NCI-H1048 (cell line): ENCODE measurements at places on chromosomes 3 and 15.

GRCh38 chr15:70179309-70179892 is 81.7 kb upstream of the TLE3 start:
- no peak for DNase-seq

GRCh38 chr3:4306091-4306490 is 2.9 kb downstream of the SETMAR start:
- no peak for DNase-seq

DNA sequence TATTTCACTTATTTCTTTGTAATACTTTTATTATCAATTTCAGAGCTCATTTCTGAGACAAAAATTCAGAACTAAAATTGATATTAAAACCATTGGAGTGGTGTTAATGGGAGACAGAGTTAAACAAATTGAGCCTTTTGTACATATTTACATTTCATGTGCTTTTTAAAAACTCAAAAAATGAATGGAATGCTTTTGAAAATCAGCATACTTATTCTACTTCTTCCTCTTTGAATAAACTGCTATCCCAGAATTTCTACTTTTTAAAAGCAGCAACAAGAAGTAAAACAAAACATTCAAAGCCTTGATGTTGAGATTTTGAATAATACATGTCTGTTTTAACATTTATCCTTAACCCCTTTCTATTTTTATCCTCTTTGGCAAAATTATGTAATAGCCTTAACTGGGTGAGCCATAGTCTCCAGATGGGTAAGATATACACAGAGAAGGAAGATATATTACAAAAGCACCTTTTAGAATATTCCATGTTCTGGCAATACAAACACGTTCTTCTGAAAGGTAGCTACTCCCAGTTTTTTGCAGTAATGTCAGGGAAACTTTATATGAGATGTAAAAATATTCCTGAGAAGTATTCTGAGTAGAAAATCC is 123.6 kb downstream of the MBNL1 start:
- DNase-seq = no peak

DNA sequence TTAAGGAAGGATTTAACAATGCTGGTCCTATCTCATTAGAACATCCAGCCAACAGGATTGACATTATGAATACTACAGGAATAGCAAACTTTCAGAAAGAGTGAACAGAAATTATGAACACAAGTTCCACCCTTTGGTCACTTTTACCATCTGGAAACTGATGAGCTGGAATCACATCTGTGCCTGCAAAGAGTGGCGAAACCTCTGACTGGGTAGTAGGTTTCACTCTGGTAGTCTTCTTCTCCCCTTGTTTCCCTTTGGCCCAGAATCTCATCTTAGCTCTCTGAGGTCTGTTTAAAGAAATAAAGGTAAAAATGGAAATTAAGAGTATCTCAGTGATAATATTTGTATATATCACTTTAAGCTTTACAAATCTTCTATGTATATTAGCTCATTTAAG is 73.1 kb downstream of the NR2E3 start:
- DNase-seq = no peak

GRCh38 chr15:79452244-79453051 is 20.3 kb downstream of the MINAR1 start:
- no peak for DNase-seq

DNA sequence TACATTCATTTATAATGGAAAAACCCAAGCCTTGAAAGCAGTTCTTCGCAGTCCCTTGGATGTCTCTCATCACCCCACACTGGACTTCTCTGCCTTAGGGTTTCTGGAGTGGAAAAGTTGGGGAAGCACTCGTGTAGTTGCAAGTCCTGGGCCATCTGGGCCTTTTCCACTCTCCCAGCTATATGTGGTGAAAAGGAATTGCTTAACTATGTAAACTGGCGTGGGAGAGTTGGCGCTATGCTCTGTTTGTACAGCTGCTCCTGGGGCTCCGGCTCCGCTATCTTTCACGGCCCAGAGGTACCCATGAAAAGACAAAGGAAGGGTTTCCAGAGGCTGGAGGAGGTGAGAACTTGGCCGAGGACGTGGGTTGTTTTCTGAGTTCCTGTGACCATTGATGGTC is 81.1 kb upstream of the MYZAP start:
- DNase-seq = no peak

DNA sequence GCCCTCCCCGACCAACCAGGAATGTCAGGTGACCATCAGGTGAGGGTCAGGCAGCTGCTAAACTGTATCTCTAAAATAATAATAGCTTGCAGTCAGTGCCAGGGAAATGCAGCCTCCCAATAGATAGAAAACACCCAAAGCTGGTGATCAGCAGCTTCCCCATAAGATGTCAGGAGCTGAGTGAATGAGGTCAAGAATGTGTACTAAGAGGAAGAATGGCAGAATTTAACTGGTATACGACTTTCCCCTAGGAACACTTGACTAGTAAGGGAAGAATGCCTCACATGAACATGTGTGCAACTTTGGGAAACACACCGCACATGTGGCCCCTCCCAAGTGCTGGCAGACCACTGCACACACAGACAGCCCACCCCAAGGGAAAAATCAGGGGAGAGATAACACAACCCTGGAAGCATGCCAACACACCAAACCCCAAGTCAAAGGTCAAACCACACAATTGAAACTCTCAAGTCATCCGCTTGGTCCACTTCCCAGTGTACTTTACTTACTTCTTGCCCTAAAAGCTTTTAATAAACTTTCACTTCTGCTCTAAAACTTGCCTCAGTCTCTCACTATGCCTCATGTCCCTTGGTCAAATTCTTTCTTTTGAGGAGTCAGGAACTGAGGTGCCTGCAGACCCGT is 806.5 kb downstream of the OTOL1 start:
- no peak for DNase-seq

- no peak for DNase-seq
Measured at GRCh38 chr3:187799942-187800641, 54.8 kb upstream of the BCL6 start.

- DNase-seq = no peak
Measured at GRCh38 chr3:116050311-116050915, 394.9 kb downstream of the LSAMP start.

GRCh38 chr3:101038393-101038792 is 45.2 kb upstream of the ABI3BP start:
- no peak for DNase-seq

DNA sequence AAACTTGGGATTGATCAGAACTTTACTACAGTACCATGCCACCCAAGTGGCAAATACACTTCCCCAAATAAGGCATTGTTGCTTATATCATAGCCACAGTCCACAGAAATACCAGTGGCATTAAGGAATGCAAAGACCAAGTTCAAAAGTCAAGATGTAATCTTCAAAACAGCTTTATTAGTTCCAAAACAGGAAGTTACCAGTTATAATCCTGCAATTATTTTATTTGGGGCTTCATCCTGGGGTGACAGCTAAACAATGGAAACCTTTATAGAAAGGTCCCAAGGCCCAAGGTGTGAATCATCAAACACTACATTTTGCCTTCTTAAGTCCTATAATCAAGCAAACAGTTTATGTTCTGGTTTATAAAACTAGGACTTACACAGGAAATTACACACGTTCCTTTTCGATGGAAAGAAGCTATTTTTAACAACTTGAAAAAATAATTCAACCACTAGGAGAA is 30.3 kb upstream of the RNF7 start:
- DNase-seq = no peak

DNA sequence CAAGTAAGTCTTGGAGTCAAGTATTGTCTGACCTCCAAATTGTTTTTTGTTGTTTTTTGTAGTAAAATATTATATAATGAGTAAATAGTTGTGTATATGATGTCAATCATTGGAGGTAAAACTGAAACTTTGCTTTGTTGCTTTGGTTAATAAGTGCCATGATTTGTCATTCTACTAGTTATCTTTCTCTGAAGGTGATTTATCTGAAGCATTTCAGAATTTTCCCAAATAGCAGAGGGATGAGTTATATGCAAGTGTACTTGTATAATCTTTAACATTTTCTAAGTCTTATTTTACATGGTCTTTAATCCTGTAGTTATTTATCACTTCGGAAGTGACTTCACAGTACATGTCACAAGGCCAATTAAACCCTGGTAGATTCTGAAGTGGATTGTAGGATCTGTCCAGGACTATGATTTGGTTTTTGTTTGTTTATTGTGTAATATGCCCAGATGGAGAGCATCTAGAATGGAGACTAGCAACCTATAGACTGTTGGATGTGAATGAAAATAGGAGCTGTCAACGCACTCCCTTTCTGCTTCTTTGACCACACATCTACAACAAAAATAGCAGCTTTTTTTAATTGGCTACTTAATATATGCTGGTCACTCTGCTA is 93.1 kb upstream of the SAMMSON start:
- no peak for DNase-seq

DNA sequence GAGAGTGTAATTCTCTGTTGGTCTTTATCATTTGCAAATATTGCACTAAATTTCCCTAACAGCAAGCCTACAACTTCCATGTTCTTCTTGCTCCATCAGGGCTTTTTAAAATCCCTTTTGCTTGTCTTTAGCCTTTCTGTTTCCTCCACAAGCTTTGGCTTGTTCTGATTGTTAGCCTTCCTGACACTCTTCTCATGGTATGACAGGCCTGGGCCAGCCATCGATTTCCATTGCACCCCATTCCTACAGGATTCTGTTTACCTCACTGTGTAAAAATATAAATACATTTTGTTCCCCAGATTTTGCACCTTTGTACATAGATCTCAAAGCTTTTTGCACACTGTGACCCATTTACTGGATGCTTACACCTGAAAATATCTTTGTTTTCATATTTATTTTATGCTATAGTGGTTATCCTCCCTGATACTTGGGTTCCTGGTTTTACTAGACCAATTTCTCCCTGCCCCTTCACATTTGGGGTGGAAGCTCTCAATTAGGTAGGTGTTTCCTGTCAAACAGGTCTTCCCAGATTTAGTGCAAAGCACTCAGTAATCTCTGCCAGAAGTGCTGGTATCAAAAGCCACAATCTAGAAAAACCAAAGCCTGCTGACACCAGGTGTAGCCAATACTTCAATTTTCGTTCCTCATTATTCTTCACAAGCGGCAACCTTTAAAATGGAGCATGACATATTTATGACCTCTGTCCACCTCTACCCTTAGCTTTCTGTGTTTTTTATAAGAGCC is 57.9 kb upstream of the PPP2R3A start:
- no peak for DNase-seq

DNA sequence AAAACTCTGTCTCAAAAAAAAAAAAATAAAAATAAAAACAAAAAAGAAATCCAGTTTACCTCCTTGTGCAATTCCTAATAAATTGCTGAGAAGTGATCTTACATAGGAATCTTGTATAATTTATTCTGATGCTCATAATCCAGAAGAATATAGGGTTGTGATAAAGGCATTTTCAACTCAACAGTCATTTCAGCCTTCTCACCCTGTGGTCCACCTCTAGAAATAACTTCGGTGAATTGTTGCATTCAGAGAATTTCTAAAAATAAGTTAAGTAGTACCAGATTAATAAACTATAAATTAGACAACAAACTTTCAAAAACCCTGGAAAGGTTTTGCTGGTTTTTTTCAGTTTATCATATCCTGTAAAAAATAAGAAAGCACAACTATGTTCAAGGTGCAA is 20.2 kb downstream of the RAF1 start:
- DNase-seq = no peak

DNA sequence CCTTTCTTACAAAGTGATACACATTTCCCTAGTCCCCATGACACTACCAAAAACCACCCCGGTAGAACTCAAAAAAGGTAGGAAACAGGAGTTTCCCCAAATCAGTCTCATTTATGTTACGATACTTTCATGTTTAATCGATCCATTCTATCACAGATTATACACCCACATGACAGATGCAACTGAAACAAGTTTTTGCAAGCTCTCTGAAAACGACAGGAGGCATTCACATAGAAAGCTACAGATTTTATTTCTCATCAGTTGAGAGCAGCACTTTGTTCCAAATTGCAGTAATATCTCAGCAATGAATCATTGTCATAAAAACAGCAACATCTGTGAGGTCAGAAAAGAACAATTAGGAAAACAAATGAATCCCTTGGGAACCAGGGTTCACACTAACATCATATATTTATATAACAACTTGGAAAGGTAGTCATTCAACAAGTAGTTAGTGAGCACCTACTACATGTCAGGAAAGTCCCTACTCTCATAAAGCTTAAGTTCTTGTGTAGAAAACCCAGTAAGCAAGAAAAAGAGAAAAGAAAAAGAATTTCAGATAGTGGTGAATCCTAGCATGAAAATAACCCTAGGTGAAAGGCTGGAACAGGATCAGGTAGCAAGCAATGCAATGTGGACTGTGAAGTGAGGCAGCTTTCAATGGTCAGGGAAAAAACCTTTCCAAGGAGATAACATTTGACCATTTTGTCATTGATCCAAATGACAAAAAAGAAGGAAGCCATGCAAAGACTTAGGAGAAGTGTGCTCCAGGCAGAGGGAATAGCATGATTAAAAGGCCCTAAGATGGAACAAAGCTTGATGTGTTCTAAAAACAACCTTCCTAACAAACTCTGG is 8.3 kb downstream of the PLD1 start:
- no peak for DNase-seq

DNA sequence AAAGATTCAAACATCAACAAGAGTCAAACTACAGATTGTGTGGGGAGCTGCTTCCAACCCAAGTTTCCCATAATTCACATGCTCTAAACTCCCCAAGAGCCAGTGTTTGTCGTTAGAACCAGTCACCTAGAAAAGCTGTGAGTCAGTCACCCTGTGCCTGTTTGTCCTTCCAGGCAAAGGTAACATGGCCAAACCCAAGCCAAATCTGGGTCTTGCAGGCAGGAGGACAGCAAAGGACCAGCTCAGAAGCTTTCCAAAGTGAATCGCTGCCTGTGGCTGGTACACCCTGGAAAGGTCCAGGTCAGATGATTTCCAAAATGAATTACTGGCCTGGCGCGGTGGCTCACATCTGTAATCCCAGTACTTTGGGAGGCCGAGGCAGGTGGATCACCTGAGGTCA is 251.5 kb downstream of the FAM43A start:
- DNase-seq = no peak

GRCh38 chr15:66184492-66184891 is 69.1 kb downstream of the MEGF11 start:
- DNase-seq = no peak

GRCh38 chr15:44029940-44030568 is 165.0 kb downstream of the FRMD5 start:
- DNase-seq = no peak

GRCh38 chr3:145307272-145307671 is 853.7 kb downstream of the PLOD2 start:
- no peak for DNase-seq

DNA sequence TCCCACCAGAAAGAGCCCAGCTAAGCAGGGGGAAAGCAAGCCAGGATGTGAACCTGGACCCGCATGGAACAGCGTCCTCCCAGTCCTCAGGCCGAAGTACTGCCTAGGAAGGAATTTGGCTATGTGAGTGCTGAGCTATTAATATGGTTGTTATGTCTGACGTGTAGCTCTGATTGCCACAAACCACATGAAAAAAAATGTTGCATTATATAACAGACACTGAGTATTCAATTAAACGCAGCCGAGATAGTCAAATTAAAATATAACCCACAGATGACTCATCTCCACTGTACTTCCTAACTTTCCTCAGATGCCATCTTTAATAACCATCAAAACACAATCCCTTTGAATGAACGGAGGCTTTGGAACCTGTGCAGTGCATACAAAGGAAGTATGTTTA is 111.1 kb downstream of the GABRB3 start:
- no peak for DNase-seq

- no peak for DNase-seq
Measured at GRCh38 chr15:59256482-59256881, 49.8 kb downstream of the LDHAL6B start.
